ENCODE measurements at places on chromosomes 6 and 20. TPM values are rescaled to one million over a fixed set of nuclear protein-coding genes. Genes with fewer than 3 reads are reported as not detected.

Gene TAAR8
- total RNA-seq: not detected

Gene TMEM74B
- not detected for total RNA-seq

DNA sequence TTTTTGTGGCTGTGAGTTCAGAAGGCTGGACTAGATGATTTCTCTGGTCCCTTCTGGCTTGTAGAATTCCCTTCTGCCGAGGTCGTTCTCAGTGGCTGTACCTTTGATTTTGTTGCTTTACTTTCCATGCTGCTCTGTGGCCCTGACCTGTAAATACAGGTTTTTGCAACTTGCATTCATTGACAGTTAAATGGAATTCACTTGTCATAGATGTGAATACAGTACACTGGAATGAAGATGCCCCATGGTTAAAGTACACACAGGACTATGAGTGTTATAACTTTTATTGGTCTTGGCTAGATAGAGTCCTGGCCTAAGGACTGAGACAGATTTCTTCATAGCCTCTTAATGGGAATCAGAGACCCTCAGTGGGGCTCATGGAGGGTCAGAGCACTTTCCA, 12.9 kb upstream of the EFCAB8 start:
- no peak for DNase-seq

- DNase-seq: no peak
These were observed 3.5 kb upstream of the PRIM2 start for GRCh38 chr6:57313711-57314471.

DNA sequence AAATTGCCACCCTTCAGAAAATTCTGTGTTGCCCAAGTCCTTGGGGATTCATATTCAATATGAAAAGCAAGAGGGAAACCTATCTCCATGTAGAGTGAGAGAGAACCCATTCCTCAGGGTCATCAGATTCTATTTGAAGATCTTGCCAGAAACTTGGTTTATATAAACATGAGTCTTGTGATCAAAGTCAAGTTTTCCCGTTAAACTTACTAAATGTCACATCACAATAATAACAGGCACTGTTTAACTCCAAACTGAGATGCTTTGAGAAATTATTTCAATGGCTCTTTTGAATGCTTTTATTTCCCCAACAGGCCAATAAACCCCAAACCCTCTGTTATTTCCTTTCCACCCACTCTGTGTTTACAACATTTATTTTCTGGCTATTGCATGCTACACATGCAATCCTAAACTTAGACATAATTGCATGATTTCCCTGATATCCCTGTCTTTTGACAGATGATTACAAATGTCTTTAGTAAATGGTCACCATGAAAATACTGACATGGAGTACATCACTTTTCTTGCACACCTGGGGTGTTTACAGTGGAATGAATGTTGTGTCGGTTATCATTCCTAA, 31.1 kb upstream of the SSTR4 start:
- no peak for DNase-seq

Gene CLPSL1
- total RNA-seq: not detected

- DNase-seq: no peak
These were observed 159.9 kb downstream of the BCAS1 start for GRCh38 chr20:53910351-53911002.

Gene MAP7
- total RNA-seq: 0.69 TPM

Gene OR2J3
- not detected for total RNA-seq

GRCh38 chr6:131787766-131788712, 19.8 kb upstream of the ENPP1 start:
- no peak for DNase-seq
